ENCODE measurements at places on chromosomes 12 and 14.

GRCh38 chr12:86774841-86775388 is 518.7 kb upstream of the MGAT4C start:
- DNase-seq, result no peak

GRCh38 chr12:57042695-57043094 is 7.2 kb downstream of the MYO1A start:
- no peak for DNase-seq

GRCh38 chr12:128326406-128326805 is 59.4 kb downstream of the TMEM132C start:
- no peak for DNase-seq

DNA sequence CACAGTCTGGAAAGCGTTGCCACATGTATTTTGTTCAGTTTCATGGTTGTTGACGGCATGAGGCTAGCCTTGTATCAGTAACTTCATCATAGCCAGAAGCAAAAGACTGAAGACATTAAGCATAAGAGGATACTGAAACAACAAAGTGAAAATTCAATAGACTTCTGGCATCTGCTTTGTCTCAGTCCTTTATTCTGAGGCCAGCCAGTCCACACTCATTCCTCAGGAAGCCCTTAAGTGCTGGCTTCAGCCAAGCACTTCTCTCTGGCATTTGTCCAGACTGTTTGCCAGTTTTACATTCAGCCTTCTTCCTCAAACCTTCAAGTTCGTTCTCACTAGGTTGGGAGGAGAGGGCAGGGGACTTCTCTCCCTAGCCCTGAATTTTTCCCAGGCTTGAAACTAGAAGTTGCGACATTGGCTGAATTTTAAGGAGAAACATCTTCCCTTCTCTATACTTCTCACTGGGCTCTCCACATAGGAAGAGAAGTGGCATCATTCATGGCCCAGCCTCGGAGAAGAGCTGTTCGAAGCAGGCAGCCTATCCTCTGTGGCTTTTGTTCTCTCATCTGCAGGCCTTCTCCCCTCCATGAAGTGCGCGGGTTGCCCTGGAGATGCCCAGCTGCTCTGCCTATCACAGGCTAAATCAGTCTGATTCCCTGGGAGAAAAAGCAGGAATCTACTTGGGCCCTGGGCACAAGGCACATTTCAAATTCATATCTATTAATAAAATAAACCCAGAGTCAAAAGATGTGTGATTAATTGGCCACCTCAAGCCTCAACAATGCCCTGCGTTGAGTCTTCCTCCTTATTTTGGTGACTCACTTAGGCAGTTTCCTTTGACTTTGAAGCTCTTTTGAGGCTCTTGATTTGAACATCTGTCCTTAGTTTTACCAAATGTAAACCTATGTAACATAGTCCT is 130.9 kb upstream of the PLEKHA5 start:
- DNase-seq, result no peak

- no peak for DNase-seq
These were observed 10.6 kb upstream of the PSEN1 start for GRCh38 chr14:73125746-73126145.

DNA sequence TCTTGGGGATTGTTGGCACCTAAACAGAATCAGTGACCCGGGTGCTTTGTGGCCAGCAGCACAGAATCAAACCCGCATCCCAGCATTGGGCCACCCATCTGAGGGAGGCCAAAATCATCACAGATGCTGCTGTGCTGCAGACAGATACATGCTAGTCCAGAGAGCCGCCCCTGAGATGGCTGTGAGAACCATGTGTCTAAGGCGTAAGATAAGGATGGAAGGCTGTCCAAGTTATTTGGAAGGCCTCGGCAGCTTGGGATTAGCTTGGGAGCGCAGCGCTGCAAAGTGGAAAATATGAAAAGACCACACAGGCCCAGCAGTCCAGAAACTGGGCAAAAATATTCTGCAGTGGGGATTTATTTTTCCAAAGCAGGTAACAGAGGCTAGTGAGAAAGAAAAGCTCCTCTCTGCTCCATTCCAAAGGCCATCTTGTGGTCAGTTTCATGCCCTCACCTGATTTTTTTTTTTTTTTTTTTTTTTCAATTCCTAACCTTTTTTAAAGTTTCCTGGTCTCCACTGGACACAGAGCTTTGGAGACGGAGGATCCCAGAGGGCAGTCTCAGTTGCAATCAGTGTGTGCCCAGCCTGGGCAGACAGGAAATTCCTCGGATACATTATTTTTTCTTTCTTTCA is 178.9 kb upstream of the BCL2L14 start:
- no peak for DNase-seq

GRCh38 chr14:68247274-68247673 is 427.7 kb downstream of the RAD51B start:
- DNase-seq, result no peak

DNA sequence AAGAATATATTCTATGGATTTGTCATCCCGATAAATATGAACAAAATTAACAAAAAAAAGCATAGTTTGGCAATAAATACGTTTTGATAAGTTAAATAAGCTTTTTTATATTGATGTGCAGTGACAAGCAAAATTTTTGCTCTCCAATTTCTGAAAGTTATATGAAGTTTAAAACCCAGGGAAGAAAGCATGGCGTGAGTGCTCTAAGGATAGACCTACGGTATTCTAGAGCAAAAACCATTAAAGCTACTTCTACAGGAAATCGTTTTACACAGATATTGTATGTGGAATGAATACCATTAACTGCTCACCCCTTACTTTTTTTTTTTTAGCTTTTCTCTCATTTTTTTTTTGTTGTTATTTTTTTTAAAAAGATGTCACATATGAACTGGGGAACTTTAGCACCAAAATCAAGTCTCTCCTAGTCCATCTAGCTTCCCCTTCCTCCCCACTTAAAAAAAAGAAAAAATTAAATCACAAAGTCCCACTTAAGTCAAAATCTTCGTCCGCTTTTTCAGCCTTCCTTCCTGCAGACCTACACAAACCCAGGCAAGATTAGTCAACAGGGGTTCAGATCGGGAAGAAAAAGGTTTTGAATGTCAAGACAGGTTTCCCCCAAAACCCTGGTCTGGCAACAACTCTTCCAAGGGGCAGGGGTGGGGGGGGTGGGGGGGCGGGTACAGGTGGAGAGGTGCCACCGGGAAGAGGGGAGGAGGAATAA is 4.4 kb downstream of the ZFP36L1 start:
- DNase-seq, result no peak

DNA sequence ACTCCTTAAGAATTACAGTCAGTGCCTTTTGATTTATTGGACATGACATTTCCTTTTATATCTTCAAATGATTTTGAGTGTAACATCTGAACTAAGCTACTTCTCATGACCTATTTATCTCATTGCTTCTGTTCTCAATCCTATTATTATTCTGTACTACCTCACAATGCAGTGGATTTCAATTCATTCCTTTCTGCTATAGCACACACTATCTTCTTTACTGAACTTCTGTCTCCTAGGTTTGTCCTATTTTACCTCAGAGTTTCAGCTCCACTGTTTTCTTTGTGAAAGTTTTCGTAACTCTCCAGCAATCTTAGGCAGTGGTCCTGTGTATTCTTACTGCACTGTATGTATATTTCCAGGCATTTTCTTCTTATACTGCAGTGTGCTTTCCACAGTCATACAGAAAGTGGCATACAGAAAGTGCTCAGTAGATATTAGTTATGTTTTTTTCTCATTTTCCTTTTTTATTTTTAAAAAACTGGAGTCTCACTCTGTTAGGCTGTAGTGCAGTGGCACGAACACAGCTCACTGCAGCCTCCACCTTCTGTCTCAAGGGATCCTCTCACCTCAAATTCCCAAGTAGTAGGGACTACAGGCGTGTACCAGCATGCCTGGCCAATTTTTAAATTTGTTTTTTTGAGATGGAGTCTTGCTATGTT is 368.6 kb upstream of the RGS6 start:
- no peak for DNase-seq

GRCh38 chr12:120242275-120242799 is 23.2 kb downstream of the PXN start:
- DNase-seq, result no peak

GRCh38 chr12:9649532-9649940 is 20.0 kb upstream of the CLEC2D start:
- peak; percentile 38 for DNase-seq

- peak; percentile 18 for DNase-seq
These were observed 13.6 kb upstream of the FOXN3 start for GRCh38 chr14:89430391-89431236.

GRCh38 chr14:54665946-54666345 is 99.0 kb downstream of the SAMD4A start:
- DNase-seq, result no peak

- DNase-seq, result no peak
These were observed 504.6 kb downstream of the NRXN3 start for GRCh38 chr14:78674820-78675219.

- DNase-seq, result no peak
These were observed 46.9 kb downstream of the PRMT8 start for GRCh38 chr12:3537719-3538465.

DNA sequence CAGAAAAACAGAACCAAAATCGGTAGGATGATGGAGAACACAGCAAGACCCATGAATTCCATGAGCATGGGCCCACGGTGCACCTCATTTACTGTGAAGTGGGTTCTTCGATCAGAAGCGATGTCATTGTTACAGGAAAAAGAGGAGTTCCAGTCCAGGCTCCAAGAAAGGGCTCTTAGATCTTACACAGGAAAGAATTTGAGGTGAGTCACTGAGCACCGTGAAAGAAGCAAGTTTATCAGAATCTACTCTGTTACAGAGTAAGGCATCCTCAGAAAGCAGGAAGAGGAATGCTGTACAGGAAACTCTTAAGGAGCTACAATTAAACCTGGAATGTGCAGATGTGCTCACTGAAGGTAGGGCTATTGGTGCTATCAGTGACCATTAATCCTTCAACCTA is 11.6 kb upstream of the CHFR start:
- no peak for DNase-seq

DNA sequence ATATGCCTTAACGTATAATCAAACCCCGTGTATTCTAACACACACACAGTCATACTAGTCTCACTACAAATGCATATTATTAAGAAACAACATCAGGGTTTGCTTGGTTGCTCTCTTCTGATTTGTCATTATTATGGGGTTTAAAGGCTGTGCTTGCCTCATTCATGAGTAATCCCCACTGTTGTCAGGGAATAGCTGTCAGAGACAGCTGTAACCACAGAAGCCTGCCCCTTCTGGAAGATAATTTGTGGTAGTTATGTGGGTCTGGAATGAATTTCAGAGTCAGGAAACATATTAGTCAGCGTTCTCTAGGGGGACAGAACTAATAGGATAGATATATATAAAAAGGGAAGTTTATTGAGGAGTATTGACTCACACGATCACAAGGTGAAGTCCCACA is 456.9 kb upstream of the TMEM132C start:
- no peak for DNase-seq

GRCh38 chr12:56469007-56469930 is 891 bp downstream of the SPRYD4 start:
- no peak for DNase-seq

Measured in CD4-positive, alpha-beta T cell treated with Interleukin-6 at 100 ng/mL for 8 hours (primary cell).